Stromal cell of bone marrow (primary cell): ENCODE measurements at places on chromosomes 5 and 9.

DNA sequence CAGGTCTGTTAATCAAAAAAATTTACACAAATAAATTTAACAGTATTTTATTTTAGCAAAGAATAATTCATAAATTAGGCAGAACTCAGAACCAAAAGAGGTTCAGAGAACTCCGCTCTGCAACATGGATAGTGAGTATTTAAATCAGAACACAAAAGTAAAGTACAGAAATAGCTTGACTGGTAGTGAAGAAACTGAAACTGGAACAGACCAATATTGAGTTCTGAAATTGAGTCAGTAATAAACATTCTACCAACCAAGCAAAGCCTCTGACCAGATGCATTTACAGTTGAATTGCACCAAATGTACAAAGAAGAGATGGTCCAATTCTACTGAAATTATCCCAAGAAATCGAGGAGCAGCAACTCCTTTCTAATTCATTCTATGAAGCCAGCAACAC lies 1542.8 kb downstream of the EFNA5 start:
- DNase-seq = no peak

GRCh38 chr5:150517272-150518152 lies 9.6 kb downstream of the NDST1 start:
- peak; percentile 86 for DNase-seq

- no peak for DNase-seq
These were observed 773 bp upstream of the AGGF1 start for GRCh38 chr5:77029376-77029885.

DNA sequence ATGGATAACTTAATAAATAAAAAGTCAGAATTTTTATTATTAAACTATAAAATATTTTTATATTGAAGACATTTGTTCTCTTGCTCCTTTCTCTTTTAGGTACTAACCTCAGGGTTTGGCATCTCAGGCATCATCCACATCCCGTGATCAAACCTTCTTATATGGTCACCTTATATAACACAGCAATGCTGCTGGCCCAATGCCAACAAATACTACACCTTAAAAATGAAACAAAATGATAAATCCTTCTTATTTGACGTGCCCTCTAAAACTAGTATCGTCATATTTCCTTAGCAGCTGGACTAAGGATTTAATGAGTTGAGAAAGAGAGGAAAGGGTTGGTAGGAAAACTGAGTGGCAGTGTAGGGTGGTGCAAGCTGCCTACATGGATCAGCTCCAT lies 56.6 kb downstream of the NDUFAF2 start:
- DNase-seq = no peak

- DNase-seq = no peak
These were observed 243.9 kb downstream of the TLE1 start for GRCh38 chr9:81445331-81445921.

GRCh38 chr5:176695073-176695472 lies 47.8 kb downstream of the TSPAN17 start:
- DNase-seq = no peak

DNA sequence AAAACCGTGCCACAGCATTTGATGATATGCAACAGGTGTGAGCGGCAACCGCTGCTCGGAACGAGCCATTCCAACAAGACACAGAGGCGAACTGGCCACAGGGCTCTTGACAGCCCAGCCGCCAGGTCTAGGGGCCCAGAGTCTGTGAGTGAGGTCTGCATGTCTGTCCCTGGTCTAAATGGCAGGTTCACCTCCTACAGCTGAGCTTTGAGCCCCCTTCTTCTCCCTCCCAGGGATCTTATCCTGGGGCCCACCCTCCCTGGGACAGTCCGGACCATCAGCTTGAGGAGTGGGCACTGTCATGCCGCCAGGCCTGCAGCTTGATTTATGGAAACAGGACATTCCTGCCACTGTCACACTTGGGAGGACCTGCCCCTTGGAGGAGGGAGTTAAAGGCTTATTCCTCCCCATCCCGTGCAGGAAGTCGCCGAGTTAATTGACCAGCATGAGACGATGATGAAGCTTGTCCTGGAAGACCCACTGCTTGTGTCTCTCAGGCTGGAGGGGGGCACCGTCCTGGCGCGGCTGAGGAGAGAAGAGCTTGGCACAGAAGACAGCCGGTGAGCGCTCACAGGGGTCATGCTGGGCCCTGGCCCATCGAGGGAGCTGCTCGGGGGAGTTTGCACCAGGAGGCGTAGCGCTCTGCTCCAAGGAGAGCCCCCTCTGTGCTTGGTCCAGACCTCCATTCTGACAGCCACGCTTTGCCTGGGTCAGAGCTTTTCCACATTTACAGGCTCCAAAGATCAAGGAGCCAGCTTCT lies 35.5 kb upstream of the LRRC14B start:
- DNase-seq = no peak

DNA sequence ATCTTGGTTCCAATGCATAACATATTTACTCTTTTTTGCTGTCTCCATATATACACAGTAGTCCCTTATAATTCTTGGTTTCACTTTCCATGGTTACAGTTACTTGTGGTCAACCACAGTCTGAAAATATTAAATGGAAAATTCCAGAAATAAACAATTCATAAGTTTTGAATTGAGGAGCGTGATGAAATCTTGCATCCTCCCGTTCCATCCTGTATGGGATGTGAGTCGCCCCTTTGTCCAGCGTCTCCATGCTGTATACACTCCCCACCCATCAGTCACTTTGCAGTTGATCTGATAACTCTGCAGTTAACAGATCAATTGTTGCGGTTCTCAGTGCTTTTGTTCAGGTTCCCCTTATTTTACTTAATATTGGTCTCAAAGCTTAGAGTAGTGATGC lies 11.5 kb upstream of the FAF2 start:
- DNase-seq = peak; percentile 51

DNA sequence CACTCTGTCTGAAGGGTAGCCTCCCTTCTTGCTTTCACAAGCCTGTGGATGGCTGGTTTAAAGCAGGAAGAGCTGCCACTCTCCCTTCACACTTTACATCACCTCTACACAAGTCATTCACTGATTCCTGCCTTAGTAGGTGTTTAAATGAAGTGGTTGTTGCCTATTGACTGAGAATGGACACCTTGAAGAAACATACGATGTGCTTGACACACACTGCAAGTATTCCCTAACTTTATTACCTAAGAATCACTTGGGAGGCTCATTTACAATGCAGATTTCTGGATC lies 230.5 kb downstream of the PIK3R1 start:
- no peak for DNase-seq

- no peak for DNase-seq
These were observed 585.3 kb upstream of the KLF4 start for GRCh38 chr9:108074900-108075299.

GRCh38 chr5:74063821-74064220 lies 437.8 kb downstream of the ARHGEF28 start:
- no peak for DNase-seq

- peak; percentile 40 for DNase-seq
These were observed 127.6 kb upstream of the NMUR2 start for GRCh38 chr5:152532714-152533113.

- no peak for DNase-seq
These were observed 116.9 kb upstream of the OTULINL start for GRCh38 chr5:14464671-14465070.

DNA sequence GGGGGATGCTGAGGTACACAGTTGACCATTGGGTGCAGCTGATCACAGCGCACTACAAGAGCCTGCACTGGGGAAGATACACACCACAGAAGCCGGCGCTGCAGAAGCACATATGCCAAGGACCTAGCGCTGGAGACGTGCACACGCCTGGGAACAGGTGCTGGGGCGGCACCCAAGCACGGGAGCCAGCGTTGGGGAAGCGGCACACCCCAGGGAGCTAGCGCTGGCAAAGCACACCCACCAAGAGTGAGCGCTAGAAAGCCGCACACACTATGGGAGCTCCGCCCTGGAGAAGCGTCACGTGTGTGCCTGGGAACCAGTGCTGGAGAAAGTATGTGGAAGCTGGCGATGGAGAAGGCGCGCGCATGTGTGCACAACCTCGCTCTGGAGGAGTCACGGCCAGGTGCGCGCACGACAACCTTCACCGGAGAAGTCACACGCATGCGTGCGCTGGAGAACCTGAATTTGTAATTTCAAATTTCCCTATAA lies 4.5 kb downstream of the FANCC start:
- peak; percentile 26 for DNase-seq

DNA sequence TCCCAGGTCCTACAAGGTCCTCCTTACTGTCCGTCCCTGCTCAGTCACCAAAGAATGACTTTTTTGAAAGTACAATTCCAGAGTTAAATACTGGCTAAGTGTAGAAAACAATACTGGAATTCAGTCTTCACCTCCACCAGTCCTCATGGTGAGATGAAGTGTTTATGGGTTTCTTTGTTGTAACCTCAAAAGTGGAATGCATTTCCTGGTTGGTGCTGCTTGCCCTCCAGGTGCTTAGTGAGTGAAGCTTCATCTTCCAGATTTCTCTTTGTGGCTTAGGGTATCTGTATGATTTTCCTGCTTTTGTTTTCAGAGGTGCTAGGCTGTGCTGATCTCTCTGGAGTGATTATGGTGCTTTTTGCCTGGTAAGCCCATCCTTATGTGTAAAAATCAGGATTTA lies 49.4 kb upstream of the DHFR start:
- no peak for DNase-seq

DNA sequence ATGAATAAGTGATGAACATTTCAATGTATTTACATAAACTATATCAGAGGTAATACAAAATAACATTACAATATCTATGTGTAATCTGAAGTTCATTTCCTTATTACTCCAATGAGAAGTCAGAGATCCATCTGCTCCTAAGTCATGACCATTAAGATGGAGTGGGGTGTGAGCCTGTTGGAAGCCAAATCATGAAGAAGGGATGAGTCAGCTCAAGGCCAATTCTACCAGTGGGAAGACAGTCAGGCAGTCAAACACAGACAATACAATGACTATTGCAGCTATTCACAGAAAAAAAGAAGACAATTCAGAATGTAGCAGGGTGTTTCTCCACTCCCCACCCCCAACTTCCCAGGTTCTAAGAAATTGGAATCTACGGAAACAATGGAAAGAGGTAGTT lies 155.0 kb downstream of the NFIB start:
- peak; percentile 63 for DNase-seq

GRCh38 chr5:168413062-168413461 lies 73.2 kb upstream of the RARS1 start:
- DNase-seq = no peak

DNA sequence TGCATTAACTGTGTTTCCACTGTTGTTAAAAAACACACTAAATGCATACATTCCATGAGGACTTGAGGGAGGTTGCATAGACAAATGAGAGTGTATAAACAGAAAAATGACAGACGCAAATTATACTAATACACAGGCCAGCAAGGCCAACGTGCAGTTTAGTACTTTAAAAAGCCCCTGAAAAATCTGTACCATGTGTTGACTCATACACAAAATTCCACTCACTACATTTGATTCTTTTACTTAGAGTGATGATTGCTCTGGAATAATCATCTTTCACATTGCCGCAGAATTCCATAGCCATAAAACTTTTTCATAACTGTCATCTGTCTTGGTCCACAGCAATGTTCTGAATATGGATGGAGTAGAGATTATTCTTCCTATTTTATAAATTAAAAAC lies 215.7 kb downstream of the FAM114A2 start:
- no peak for DNase-seq

GRCh38 chr9:105345626-105346025 lies 101.2 kb downstream of the SLC44A1 start:
- no peak for DNase-seq

DNA sequence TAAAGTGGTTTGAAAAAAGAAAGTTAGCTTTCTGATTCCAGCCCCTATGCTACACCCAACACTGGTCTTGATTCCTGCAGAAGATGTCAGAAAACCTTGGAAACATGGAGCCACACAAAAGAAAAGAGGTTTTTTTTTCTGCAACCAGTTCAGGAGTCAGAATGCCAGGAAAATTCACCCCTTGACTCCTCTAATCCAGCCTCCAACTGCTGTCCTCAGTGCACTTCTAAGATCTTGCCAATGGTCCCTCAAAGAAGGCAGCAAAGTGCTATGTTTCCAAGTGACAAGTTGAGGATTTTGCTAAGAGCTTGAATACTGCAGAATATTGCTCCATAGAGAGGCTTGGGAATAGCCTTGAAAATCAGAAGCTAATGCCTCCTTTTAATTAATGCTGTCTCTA lies 110.2 kb downstream of the TRIM32 start:
- DNase-seq = no peak

DNA sequence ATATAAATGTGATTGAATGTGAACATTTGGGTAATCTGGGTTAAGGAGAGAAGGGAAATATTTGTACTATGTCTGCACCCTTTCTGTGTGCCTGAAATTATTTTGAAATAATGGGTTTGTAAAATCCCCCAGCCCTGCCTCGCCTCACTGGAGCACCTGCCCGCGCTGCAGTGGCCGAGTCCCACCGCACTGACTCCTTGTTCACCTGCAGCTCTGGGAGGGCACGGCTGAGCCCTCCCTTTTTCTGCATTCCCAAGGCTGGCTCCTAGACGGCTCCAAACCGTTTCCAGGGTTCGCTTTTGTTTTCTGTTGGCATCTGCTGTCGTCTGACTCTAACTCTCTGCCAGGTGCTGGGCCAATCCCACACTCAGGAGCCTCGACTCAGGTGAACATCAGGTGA lies 17.6 kb upstream of the PPP1R26 start:
- no peak for DNase-seq

GRCh38 chr5:179275941-179276837 lies 69.1 kb downstream of the ADAMTS2 start:
- DNase-seq = peak; percentile 97

DNA sequence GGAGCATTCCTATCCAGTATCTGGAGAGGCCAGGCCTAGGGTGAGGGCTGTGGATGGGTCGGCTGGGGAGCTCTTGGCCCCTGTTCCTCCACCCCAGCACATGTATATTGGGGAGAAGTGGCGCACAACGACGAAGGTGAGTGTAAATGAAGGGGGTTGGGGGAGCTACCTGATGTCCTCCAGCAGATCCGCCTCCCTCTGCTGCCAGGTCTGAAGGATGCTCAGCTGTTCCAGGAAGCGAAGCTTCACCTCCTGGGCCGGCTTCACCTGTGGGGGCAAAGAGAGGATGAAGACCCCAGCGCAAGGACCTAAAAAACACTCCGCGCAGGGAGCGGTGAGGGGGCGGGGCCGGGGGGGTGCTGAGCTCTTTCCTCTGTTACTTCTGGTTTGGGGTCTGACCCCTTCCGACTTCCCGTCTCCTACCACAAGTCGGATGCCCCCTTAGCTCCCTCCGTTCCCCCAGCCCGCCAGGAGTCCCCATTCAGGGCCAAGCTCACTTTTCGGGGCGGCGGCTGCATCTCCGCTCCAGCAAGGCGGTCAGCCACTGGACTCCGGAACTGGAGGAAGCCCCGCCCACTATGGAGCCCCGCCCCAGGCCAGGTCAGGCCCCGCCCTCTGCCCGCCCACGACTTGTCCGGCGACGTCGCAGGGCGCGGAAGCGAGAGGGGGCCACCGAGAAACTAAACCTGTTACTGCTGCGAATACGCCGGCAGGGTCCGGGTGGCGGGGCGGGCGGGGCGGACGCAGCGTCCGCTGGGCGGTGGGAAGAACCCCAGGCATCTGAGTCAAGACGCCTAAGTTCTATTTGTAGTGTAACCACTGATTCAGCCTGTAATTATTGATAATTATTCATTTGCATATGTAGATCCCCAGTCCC lies at the start of gene FCHSD1:
Gene FCHSD1, minus strand, starts transcription at position 568 of the 877 bp plus-strand sequence. Its CDS starts 50 bp downstream, at position 518.
- peak; percentile 43 for DNase-seq

DNA sequence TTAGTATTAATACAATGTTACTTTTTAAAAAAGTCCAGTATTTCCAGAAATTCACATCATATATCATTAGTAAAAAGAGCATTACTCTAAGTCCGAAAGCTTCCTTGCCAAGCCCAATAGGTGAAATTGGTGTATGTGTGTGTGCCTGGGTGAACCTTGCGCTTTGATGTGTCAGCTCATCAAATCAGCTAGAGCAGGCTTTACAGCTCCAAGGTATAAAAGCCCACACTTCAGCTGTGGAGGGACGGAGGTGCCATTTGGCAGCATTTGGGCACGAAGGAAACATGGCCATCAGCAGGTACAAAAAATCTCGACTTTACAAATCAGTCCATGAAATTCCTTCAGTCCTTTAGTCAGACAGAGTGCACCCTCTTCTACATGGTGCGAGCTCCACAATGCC lies 76.5 kb upstream of the IL7R start:
- DNase-seq = no peak
